ENCODE measurements at places on chromosomes 4 and X.
A peak's percentile ranks its signal among the peaks of the same experiment; 100 is the strongest.

- H3K27me3 ChIP-seq = no peaks in the 10 kb centered on the region
- H3K27ac ChIP-seq = no peak overlapping the region
- H3K4me1 ChIP-seq = no peaks in the 10 kb centered on the region
- no peaks in the 10 kb centered on the region for H3K36me3 ChIP-seq
Measured at GRCh38 chr4:184529283-184529682, 54.9 kb upstream of the IRF2 start.

- H3K27ac ChIP-seq = peak overlapping the region; percentile 77
- H3K4me1 ChIP-seq = peaks cover 48% of the 10 kb centered on the region
- no peak for DNase-seq
- H3K4me3 ChIP-seq = peak overlapping the region; percentile 49
- no peaks in the 10 kb centered on the region for H3K27me3 ChIP-seq
Measured at GRCh38 chr4:158170691-158171561, 1.9 kb downstream of the GASK1B start.

DNA sequence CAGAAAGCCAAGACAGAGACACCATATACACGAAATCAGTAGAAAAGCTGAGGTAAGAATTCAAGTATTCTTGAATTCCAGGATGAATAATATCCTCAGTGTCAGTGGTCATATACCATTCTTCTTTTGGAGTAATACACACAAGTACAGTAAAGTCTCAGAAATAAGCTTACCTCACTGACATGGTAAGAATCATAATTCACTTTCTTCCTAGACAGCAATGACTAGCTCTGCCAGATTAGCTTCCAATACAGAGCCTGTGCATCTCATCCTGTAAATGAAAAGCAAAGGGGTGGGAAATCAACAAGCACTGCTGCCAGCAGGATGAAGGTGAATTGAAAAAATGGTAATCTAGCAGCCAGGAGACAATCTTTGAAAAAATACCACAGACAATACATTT is 31.2 kb upstream of the VSIG4 start:
- no peak for DNase-seq
- H3K4me1 ChIP-seq = no peaks in the 10 kb centered on the region

- no peak overlapping the region for H3K4me3 ChIP-seq
- H3K27ac ChIP-seq = no peak overlapping the region
- H3K4me1 ChIP-seq = no peaks in the 10 kb centered on the region
- DNase-seq = no peak
- H3K27me3 ChIP-seq = no peaks in the 10 kb centered on the region
Measured at GRCh38 chr4:172826861-172827260, 341.8 kb upstream of the GALNT7 start.

DNA sequence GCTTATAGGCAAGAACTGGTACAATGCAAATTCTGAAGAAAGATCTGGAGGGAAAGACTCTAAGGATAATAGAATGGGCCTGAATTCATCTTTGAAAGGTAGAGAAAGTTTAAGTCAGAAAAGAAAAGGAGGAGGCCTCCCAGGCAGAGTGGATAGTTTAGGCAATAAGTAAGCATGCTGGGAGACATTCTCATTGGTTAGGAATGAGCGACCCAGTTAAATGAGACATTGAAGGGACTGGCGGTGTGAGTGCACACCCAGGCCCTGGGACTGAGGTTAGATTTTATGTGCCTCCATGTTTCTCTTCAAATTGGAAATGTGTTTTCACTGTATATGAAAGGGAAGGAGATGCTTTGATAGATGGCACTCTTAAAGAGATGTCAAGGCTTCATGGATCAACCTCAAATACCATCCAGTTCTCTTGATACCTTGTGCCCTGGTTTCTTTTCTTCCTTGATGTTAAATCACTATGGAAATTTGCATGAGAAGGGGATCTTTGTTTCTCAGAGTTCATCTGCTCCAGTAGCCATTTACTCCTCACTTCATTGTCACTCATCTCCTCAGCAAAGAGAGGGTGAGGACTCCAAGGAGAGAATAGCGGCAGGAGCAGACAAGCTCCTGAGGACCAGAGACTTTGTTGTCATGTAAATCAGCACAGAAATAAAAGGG is 584.2 kb upstream of the INTU start:
- no peaks in the 10 kb centered on the region for H3K4me1 ChIP-seq
- DNase-seq = no peak
- no peaks in the 10 kb centered on the region for H3K36me3 ChIP-seq

DNA sequence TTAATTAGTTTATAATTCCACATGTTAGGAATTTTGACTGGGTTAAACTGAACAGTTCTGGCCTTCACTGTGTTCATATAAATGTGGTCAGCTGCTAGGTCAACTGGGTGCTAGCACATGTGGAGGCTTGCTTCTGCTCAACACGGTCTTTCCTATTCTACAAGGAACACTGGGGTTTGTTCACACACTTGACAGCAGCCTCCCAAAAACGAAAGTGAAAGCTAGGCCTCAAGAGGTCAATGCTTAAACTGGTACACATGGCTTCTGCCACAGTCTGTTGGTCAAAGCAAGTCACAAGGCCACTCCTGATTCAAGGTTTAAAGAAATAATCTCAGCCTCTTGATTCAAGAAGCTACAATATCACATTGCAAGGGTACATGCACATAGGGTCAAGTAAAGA is 126.5 kb downstream of the QDPR start:
- H3K27ac ChIP-seq = no peak overlapping the region
- H3K4me3 ChIP-seq = no peak overlapping the region
- H3K36me3 ChIP-seq = no peaks in the 10 kb centered on the region
- no peaks in the 10 kb centered on the region for H3K4me1 ChIP-seq
- no peaks in the 10 kb centered on the region for H3K27me3 ChIP-seq

- H3K27ac ChIP-seq = no peak overlapping the region
- H3K4me1 ChIP-seq = no peaks in the 10 kb centered on the region
- H3K27me3 ChIP-seq = no peaks in the 10 kb centered on the region
- H3K4me3 ChIP-seq = no peak overlapping the region
- no peak for DNase-seq
Measured at GRCh38 chr4:37802068-37802666, 24.3 kb upstream of the PGM2 start.

DNA sequence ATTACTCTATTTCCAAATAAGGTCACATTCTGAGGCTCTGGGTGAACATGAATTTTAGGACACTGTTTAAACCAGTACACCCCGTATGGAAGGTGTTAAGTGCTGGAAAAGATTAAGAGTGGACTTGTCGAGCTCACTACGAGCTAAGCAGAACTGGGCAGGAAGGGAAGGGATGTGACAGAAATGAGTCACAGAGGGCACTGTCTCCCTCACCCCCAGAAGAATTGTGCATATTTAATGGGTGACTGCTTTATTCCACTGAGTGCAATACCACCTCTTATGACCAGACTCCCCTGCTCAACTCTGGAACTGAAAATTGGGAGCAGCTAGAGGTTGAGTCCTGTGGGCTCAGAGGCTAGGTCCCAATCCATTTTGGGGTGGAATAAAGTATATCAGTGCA is 187.4 kb upstream of the RPS6KA3 start:
- no peak overlapping the region for H3K27ac ChIP-seq
- H3K27me3 ChIP-seq = no peaks in the 10 kb centered on the region
- H3K36me3 ChIP-seq = no peaks in the 10 kb centered on the region
- H3K4me1 ChIP-seq = no peaks in the 10 kb centered on the region

DNA sequence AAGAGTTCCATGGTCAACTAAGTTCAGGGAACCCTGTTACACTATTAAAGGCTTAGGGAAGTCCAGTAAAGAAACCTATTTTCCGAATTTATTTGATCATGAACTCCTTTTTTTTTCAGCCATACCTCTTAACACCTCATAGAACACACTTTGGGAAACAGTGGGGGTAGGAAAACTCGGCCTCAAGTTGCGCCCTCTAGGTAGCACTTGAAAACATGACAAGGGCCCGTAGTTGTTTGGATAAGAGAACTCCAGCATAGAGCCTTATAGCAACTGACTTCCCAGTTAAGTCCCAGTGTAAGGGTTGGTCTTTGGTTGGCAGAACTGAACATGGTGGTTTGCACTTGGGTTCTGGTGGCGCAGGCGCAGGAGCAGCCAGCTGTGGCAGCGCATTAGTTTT is 14.4 kb downstream of the OGT start:
- no peak overlapping the region for H3K27ac ChIP-seq
- H3K36me3 ChIP-seq = peaks cover 33% of the 10 kb centered on the region
- no peaks in the 10 kb centered on the region for H3K27me3 ChIP-seq
- DNase-seq = no peak

GRCh38 chr4:183455431-183456195 is 11.2 kb downstream of the CDKN2AIP start:
- no peaks in the 10 kb centered on the region for H3K4me1 ChIP-seq
- no peak overlapping the region for H3K27ac ChIP-seq
- H3K36me3 ChIP-seq = peaks cover 14% of the 10 kb centered on the region

DNA sequence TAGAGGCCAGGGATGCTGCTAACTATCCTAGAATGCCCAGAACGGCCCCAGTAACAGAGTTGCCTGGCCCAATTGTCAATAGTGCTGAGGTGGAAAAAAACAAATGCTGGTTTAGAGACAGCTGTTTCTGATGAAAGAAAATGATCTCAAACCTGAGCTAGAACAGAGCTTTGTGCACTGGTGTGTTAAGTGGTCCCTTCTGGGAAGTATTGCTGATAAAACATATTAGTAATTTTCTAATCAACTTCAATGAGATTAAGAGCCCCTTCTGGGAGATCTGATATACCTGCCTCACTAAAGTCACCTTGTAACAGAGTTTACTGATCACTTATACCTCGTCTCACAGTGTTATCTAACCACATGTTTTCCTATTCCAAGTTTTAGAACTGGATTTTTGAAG is 42.1 kb downstream of the SMPX start:
- H3K4me3 ChIP-seq = no peak overlapping the region
- H3K36me3 ChIP-seq = no peaks in the 10 kb centered on the region
- H3K27me3 ChIP-seq = no peaks in the 10 kb centered on the region

DNA sequence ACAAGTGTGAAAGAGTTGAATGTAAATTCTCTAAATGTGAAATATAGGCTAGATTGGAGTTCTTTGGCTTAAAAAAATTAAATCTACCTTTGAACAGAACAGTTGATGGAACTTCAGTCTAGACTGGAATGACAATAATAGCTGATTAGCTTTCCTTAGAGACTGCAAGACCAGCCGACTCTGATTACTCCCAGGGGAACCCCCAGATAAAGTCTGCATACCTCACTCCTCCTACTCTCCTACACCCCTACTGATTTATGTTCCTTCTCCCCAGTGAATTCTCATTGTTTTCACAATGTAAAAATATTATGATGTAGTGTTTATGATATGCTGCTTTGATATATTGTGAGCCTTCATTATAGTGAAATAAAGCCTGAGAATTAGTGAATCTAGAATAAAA is 241.3 kb downstream of the CFAP299 start:
- no peaks in the 10 kb centered on the region for H3K27me3 ChIP-seq
- no peak overlapping the region for H3K4me3 ChIP-seq
- H3K4me1 ChIP-seq = no peaks in the 10 kb centered on the region
- no peak overlapping the region for H3K27ac ChIP-seq

DNA sequence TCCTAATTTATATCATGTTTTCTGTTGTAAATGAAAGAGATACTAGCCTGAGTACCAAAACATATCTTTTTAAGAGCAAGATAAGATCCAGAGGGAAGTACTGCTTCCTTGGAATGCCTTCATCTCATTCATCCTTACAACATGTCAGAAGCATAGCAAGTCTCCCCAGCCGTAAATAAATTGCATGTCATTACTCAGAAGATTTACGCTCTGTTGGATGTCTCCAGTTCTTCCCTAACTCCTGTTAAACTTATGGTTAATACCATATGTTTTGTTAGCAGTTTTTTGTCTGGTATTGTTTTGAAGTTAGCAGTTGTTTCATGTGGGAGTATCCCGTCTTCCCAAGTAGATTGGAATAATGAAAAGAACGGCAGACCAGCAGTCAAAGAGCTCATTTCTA is 7.5 kb upstream of the GPC3 start:
- no peaks in the 10 kb centered on the region for H3K36me3 ChIP-seq
- H3K27ac ChIP-seq = no peak overlapping the region
- no peak overlapping the region for H3K4me3 ChIP-seq
- no peaks in the 10 kb centered on the region for H3K27me3 ChIP-seq

GRCh38 chrX:30568136-30568535 is 9.4 kb downstream of the TASL start:
- H3K36me3 ChIP-seq = no peaks in the 10 kb centered on the region
- no peak overlapping the region for H3K4me3 ChIP-seq

DNA sequence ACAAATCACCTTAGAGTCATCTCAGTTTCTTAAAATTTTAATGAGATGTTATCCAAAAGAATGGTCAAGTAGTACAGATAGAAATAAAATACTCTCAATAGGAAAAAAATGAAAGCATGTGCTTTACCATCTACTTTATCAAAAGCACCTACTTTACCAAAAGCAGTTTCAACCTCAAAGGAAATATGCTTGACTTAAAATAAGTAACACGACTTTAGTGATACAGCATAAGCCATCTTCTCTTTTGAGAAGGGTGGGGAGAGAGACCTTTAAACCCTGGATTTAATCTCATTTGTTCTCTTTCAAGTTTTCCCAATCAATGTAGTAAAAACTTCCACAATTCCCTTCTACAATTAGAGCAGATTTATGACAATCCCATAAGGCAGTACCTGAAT is 26.5 kb downstream of the OTUD4 start:
- no peak overlapping the region for H3K4me3 ChIP-seq
- no peak for DNase-seq
- no peaks in the 10 kb centered on the region for H3K4me1 ChIP-seq
- H3K27ac ChIP-seq = no peak overlapping the region

DNA sequence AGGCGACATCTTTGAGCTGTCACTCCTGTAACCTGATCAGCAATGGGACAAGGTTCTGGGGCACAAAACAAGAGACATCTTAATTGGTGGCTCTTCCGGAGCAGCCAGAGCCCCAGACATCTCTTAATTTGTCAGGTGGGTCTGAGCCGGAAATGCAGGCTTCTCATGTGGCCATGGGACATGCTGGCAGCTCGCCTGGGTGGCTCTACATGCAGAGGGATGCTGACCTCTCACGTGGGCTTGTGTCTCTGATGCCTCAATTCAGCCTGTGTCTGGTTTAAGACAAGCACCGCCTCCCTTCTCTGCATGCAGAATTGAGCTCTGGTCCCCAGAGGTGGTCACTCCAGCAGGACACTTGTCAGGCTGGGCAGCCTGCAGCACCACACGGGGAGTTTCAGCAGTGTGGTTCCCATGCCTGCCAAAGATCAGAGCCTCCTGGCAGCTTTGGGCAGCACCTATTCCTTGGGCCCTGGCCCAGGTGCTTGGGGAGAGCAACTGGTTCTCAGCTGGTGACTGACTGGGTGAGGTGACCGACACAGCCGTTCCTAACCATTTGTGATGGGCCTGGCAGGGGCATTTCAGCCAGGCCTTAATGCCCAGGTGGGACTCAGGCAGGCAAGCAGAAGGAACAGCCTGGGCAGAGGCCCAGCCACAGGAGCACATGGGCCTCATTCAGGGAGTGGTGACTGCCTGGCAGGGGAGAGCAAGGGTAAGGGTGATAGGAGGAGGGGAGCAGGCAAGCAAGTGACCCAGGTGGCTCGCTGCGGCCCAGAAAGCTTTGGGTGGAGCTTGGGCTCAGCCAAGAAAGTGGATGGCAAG is 53.4 kb downstream of the HMX1 start:
- H3K27me3 ChIP-seq = no peaks in the 10 kb centered on the region
- no peak overlapping the region for H3K27ac ChIP-seq
- H3K4me3 ChIP-seq = no peak overlapping the region
- H3K4me1 ChIP-seq = no peaks in the 10 kb centered on the region
- H3K36me3 ChIP-seq = no peaks in the 10 kb centered on the region

GRCh38 chr4:177509226-177509745 is 67.0 kb upstream of the AGA start:
- H3K27ac ChIP-seq = no peak overlapping the region
- H3K27me3 ChIP-seq = no peaks in the 10 kb centered on the region
- no peaks in the 10 kb centered on the region for H3K36me3 ChIP-seq
- no peak for DNase-seq

- H3K36me3 ChIP-seq = no peaks in the 10 kb centered on the region
- H3K4me1 ChIP-seq = no peaks in the 10 kb centered on the region
- no peak overlapping the region for H3K27ac ChIP-seq
- no peak overlapping the region for H3K4me3 ChIP-seq
Measured at GRCh38 chrX:119981286-119982070, 37.9 kb upstream of the NKAP start.
